ENCODE measurements at places on chromosomes 2 and 18. TPM values are rescaled to one million over a fixed set of nuclear protein-coding genes. Genes with fewer than 3 reads are reported as not detected.

Gene FER1L5
- total RNA-seq, result under 0.01 TPM

Gene IL1R2
- 4.9 TPM for total RNA-seq

Gene KLHL14
- total RNA-seq, result not detected

Gene DTNA
- 2.4 TPM for total RNA-seq

Gene TANC1
- 34.5 TPM for total RNA-seq

Gene OR6B2
- total RNA-seq, result not detected

Gene G6PC2
- total RNA-seq, result not detected

Gene ALK
- total RNA-seq, result not detected

Gene OTOS
- total RNA-seq, result not detected

Gene FAM117B
- total RNA-seq, result 2.6 TPM

Gene TMEM169
- total RNA-seq, result 0.65 TPM

Gene IL1R1
- 301 TPM for total RNA-seq

Gene CCL20
- 0.65 TPM for total RNA-seq

Gene HYCC2
- 2.9 TPM for total RNA-seq

Gene FKBP1B
- 19.3 TPM for total RNA-seq

Gene SPATA3
- not detected for total RNA-seq

Gene IL36B
- not detected for total RNA-seq

Gene GRHL1
- total RNA-seq, result 0.16 TPM

Gene GPBAR1
- not detected for total RNA-seq

Gene SLC4A5
- 0.16 TPM for total RNA-seq

Gene CCDC178
- not detected for total RNA-seq

Gene CAVIN2
- 84.5 TPM for total RNA-seq

Gene RABL2A
- 3.9 TPM for total RNA-seq

Gene SERPINB13
- total RNA-seq, result not detected

Gene CIB4
- total RNA-seq, result not detected

Gene DPYSL5
- not detected for total RNA-seq

Gene LIMS3
- 2.3 TPM for total RNA-seq

All from cardiac atrium fibroblast (primary cell).